ENCODE measurements at places on chromosomes 12 and 14.

GRCh38 chr12:101877806-101878242, 444 bp downstream of the DRAM1 start:
- DNase-seq = peak; percentile 75

GRCh38 chr12:100127766-100128511, 14.7 kb downstream of the BLTP3B start:
- no peak for DNase-seq

DNA sequence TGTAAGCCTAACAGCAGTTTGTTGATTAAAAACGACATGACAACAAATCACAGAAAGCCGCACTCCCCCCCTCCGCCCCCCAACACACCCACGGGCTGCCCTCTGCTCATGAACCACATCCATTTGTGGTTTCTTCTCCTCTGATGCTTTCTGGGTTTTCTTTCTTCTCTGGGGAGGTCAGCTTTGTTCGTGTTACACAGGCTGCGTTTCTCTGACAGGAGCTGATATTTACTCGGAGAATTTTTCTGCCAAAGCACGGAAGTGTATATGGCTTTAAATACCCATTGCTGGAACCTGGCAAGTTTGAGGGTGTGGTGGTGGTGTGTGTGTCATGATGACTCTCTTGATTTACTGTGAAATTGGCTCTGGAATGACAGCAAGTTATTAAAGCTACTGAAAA, 883.7 kb upstream of the TMEM132C start:
- DNase-seq = no peak

DNA sequence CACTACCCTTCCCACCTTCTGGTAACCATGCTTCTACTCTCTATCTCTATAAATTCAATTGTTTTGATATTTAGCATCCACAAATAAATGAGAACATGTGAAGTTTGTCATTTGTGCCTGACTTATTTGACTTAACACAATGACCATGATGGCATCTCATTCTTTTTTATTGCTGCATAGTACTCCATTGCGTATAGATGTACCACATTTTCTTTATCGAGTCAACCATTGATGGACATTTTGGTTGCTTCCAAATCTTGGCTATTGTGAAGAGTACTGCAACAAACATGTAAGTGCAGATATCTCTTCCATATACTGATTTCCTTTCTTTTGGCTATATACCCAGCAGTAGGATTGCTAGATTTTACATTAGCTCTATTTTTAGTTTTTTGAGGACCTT, 73.6 kb downstream of the PTPRQ start:
- no peak for DNase-seq

DNA sequence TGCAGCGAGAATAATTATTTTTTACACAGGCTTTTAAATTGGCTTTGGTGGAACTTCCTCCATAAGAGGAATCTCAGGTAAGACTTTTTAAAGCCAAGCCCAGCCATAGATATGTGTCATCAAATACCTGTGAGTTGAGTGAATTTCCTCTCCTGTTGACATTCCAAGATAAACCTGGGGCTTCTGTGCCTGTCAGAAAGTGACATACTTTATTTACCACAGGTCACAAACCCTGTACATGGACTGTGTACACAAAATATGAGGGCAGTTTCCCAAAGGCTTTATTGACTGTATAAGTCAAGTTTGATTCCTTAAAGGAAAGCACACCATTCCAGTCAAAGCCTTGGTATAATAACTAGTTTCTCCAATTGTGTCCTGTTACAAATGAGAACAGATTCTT, 25.9 kb upstream of the SRSF5 start:
- no peak for DNase-seq

- DNase-seq = no peak
Measured at GRCh38 chr12:66268562-66268961, 33.7 kb upstream of the HELB start.

DNA sequence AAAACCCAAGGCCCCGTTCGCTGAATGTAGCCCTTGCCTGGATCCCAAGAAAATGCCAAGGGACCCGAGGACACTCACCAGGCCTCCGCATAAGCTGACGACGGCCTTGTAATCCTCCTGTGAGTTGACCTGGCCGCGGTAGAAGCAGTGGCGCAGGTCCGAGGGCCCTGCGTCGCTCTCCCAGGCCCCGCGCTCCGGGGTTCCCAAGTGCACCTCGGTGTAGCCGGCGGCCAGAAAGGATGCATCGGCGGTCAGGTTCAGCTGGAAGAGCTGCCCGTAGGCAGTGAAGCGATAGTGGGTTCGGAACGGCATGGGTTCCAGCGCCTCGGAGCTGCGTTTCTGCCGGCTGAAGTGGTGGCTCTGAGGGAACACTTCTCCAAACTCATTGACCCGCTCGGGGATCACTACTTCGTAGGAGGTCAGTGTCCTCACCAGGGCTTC, 1.2 kb downstream of the ADAMTS20 start:
- DNase-seq = no peak

DNA sequence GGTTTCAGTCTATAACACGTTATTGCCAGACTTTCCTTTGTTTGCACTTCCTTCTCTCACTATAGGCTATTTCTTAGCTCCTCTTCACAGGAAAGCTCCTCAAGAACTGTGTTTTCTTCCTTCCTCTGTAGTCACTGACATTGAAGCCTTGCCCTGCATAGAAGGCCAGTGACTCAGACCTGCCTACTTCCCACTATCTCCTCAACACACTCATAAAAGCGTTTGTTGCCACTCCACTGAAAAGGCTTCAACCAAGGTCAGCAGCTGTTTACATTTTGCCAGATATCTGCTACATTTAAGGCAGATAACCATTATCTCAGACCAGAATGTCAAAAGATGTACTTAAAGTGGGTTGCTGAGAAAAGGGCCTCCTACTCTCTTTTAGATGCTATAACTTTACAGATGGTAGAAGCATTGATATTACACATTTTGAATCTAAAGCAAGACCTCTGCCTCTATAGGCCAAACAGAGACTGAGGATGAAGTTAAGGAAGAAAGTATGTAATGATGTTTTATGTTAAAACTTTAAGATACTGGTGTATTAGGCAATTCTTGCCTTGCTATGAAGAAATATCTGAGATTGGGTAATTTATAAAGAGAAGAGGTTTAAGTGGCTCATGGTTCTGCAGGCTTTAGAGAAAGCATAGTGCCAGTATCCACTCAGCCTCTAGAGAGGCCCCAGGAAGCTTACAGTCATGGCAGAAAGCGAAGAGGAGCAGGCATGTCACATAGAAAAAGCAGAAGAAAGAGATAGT, 233.3 kb upstream of the FLRT2 start:
- DNase-seq = no peak

DNA sequence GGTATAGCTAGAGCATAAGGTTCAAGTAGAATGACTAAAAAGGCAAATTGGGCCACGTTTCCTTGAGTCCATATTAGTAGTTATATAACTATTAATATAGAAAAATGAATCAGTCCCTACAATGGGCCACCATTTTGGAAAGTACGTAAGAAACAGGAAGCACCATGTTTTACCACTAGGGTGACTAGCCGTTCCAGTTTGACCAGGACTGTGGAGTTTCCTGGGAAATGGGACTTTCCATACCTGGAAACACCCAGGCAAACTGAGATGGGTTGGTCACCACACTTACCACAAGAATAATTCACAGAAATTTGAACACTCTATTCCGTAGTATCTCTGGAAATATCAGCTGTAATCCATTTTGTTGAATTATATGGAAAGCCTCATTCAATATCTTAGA, 2.1 kb upstream of the MAGOHB start:
- no peak for DNase-seq

- DNase-seq = no peak
Measured at GRCh38 chr14:47252802-47253201, 422.6 kb downstream of the MDGA2 start.

- DNase-seq = no peak
Measured at GRCh38 chr12:113250045-113250444, 28.8 kb downstream of the TPCN1 start.

- no peak for DNase-seq
Measured at GRCh38 chr14:89252887-89253532, 164.0 kb downstream of the FOXN3 start.

GRCh38 chr14:90547968-90548367, 151.1 kb downstream of the CALM1 start:
- DNase-seq = no peak

DNA sequence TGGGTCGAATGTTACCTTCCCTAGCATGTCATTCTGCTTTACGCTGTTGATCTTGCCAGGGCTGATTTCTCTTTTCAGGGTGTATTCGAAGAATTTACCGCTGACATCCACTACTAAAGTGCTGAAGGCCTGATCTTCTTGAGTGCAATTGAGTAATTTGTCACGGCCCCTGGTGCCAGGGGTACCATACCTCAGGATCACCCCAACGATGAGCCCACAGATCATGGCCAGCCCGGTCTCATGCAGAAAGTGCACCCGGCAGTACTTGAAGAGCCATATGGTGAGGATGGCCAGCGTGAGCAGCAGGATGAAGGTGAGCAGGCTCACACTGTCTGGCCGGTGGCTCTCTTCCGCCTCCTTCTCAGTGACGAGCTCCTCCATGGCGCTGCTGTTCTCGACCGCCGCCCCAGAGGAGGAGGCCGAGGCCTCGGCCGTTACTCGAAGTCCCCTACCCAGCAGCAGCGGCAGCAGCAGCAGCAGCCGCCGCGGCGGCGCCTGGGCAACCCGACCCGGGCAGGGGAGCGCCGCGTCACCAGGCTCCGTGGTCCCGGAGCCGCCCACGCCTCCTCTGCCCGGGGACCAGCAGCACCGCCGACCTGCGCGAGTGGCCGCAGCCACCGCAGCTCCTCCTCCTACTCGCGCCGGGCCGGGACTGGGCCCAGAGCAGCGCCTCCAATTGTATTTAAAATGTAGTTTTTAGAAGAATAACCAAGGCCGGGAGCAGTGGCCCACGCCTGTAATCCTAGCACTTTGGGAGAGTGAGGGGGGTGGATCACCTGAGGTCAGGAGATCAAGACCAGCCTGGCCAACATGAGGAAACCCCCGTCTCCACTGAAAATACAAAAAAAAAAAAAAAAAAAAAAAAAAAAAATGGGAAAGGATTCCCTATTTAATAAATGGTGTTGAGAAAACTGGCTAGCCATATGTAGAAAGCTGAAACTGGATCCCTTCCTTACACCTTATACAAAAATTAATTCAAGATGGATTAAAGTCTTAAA, 58.5 kb upstream of the TMPO start:
- no peak for DNase-seq

GRCh38 chr12:26572137-26572536, 260.9 kb downstream of the ITPR2 start:
- no peak for DNase-seq

DNA sequence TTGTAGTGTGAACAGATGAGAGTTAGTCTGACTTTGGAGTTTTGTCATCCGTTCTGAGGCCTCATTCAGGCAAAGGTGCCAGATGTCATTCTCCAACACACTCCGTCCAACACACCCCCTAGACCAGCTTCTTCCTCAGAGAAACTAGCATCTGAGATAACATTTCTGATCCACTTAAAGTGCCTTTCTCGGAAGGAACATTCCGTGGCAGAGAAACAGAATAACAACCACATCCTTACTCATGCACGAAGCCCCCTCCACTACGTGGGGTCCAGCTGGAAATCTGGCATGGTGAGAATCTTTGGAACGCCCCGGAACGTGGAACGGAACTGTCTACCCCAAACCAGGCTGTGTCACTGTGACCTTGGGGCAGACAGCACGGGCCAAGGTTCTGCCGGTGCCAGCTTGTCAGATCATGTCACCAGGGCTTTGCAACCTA, 17.0 kb upstream of the BCL7A start:
- no peak for DNase-seq

DNA sequence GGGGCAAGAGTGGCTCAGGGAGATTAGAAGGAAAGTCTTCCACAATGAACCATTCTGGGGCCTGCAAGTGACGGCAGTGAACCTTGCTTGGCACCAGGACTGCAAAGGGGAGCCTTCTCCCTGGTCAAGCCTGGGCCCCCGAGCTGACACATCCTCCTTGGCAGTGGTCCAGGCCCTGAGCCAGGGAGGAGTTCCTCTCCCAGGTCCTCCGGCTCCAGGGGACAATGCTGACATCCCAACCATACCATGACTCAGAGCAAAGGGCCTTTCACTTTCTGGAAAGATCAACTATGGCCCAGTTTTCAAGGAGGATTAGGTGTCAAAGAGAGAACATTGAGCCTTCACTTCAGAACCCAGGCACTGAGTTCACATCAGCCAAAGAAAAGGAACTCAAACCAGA, 756.5 kb upstream of the TBX3 start:
- DNase-seq = no peak

DNA sequence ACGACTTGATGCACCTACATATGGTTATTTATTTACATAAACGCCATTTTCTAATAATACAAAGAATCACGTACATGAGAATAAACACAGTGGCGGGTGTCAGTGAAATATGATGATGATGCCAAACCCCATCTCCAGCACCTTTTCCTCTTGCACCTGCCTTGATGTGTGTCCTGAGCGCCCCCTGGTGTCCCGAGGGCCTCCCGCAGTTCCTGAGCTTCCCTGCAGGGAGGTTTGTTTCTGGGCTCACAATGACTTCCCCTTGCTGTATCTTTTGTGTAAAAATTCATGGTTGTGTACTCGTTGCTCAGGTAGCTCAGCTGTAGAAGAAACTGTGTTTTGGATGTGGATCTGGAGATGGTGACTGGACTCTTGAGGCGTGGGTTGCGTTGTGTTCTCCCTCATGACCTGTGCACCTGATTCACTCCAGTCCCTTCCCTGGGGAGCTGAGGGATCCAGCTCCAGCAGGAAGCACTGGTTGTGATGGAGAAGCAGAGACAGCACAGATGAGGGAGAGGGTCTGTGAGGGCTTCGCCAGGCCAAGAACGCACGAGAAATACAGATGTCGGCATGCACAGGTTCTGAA, 1037.8 kb downstream of the TMEM121 start:
- no peak for DNase-seq

DNA sequence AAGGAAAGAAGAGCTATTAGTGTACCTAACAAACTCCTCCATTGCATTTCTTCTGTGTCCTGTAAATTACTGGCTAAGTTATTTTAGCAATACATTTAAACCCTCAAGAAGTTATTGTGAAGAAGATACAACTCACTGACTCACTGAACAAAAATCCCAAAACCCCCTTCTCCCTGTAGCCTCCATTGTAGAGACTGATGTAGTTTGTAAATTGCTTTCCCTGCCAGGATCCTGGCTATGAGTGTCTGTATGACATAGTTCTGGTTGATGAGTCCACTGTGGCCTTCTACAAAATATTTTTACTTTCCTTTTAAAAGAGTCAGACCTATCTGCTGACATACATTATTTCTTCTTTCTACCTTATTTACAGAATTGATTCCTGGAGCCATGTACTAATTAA, 155.6 kb downstream of the SLC6A15 start:
- no peak for DNase-seq

DNA sequence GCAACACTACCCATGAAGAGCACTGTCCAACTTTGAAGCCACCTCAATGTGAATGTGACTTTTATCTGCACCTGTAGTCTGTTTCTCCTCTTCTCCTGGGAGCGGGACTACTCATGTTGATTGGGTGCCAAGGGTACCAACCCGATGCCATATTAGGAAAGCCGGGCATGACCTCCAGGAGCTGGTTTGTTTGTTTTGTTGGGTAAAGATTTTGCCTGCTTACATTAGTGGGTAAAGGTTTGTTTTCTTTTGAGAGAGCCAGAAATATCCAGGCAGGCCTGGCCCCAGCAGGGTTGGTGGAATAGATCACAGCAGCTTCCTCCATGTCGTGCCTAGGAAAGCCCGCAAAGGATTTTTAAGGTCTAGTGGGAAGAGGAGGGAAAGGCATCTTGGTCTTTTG, 19.7 kb upstream of the ITPK1 start:
- no peak for DNase-seq

GRCh38 chr12:116278667-116279066, 1.2 kb upstream of the MED13L start:
- no peak for DNase-seq

All from sigmoid colon (tissue), 7 donors.